ENCODE measurements at places on chromosomes 4 and X.

DNA sequence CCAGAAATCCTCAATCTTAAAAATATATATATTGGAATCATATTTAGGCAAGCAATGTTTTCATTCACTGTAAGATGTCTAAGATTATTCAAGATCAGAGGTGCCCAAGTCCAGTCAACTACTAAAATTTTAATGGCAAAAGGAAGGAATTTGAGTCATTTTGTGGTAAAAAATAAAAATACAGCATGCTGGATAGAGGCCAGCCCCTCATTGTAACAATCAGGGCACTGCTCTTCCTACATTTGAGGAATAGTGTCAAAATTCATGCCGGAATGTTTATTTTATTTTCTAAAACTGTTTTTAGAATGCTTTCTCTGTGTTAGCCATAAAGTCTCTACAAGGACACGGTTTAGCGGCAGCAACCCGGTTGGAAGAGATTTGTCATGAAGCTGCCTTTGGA is 49.9 kb upstream of the SRD5A3 start:
- DNase-seq = no peak

DNA sequence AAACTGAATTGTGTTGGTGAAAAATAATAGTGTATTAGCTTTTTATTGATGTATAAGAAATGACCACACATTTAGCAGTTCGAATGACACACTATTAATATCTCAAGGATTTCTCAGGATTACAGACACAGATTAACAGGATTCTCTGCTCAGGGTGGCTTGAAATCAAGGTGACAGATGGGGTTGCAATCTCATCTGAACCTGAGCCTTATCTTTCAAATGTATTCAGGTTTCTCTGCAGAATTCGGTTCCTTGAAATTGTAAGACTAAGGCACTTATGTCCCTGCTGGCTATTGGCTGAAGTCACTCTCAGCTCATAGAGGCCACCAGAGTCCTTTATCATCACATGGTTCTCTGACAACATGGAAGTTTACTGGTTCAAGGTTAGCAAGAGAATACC is 1780.1 kb downstream of the ARAP2 start:
- no peak for DNase-seq

- no peak for DNase-seq
These were observed 10.4 kb downstream of the CSTF2 start for GRCh38 chrX:100830547-100830946.

- DNase-seq = no peak
These were observed 14.8 kb upstream of the LAP3 start for GRCh38 chr4:17562157-17562556.

DNA sequence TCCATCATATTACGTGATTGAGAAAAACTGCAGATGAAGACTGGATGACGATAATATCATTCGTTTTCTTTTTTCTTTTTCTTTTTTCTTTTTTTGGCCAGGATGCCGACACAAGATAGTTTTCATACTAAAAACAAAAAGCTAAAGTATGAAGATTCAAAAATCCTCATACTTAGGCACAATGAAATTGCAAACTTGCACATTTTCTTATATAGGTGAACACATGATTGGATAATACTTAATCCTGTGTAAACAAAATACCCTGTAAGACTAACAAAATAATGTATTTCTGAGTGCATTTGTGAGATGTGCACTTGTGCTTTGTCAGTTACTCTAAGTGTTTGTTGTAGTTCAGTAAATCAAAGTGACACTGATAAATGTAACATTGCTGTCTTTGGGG is 568.9 kb downstream of the ANKRD50 start:
- no peak for DNase-seq

DNA sequence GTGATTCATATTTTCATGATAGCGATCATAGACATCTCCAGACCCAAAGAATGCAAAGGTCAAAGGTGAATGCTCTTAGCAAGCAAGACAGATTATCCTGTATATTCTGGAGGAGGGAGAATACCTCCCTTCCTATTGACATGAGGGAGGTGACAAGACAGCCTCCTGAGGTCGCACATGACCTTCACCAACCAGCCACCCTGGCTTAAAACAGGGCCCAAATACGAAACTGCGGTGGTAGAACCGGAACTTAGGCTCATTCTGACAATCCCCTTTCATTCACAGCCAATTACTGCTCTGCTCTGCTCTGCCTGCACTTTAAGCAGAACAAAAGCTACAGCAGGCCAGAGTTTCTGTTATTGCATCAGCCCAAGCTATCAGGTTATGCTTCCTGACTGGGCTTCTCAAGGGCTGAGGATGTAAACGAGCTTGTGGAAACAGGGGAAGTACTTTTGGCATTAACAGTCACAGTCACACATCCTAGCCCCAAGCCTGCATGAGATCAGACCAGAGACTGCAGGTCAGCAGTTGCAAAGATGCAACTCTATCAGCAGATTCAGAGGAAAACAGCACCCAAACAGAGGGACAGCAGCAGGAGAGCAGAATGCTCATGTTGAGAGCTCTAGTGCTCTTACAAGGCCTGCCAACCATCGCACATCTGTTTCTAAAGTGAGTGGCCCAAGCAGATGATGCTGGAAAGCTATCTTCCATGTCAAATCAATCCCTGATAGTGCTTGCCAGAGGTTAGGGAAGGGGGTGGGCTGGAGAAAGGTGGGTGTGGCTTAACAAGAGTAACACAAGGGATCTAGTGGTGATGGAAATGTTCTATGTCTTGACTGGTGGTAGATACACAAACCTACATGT is 51.3 kb upstream of the MAP3K15 start:
- no peak for DNase-seq

- DNase-seq = no peak
These were observed 14.2 kb downstream of the SEC24D start for GRCh38 chr4:118821590-118822293.

DNA sequence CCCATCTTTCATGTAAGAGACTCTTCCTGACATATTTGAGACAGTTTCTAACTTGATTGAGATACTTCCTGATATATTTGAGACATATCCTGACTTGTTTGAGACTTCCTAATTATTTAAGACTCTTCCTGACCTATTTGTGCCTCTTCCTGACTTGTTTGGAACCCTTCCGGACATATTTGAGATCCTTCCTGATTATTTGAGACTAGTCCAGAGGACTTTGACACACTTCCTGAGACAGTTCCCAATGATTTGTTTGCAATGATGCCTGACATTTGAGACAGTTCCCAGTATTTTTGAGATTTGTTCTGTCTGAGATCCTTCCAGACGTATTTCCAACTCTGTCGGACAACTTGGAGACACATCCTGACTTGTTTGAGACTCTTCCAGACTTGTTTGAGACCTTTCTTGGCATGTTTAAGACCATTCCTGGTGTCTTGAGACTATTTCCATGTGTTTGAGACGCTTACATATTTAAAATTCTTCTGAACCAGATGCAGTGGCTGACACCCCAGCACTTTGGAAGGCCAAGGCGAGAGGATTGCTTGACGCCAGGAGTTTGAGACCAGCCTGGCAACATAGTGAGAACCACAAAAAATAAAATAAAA is 118.9 kb upstream of the USP9X start:
- no peak for DNase-seq

DNA sequence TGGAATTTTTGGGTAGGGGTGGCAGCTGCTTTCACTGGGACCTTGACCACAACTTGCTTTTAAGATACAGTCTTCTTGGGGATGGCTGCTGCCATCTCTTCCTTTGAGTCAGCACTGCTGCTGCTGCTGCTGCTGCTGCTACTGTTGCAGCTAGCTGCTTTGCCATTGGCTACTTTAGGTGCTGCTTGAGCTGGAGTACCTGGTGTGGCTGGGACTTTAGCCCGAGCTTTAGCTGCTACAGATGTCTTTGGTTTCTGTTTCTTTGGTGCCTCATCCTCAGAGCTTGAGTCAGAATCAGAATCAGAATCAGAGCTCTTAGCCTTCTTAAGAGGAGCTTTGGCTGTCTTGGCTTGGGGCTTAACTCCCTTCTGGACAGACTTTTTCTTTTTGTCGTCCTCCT is 52.2 kb downstream of the FAM9B start:
- no peak for DNase-seq

DNA sequence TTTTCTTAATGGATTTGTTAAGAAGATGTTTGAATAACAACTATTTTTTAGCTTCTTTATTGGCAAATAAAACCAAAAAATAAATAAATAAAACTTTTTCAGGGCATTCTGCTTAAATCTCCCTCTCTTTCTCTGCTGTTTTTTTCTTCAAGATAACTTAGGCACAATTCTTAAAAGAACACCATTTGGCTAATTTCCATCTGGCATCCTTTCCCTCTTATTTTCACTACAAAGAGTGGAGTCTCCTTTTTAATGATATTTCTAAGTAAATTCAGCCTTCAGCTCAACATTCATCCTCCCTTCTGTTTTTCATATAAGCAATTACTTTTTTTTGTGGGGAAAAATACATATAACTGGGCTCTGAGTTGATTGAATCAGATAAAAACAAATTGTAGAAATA is 88.1 kb downstream of the PCDH7 start:
- no peak for DNase-seq

DNA sequence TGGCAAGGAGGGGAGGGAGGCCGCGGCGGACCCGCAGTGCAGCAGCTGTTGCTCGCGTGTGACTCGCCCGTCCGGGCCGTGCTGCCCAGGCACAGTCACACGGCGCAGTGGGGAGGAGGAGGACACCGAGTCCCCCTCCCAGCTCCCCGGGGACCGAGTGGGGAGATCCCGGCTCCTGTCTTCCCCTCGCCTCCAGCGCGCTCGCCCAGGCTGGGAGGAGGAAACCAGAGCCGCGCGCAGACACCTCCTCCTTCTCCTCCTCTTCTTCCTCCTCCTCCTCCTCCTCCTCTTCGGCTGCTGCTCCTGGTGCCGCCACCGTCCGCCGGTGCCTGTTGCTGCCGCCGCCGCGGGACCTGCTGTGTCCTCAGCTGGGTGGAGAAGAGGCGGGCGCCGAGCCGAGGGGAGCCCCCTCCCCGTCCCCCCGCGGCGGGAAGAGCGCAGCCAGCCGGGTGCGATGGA is at the start of gene TBC1D1:
Gene TBC1D1 (plus strand): TSS at position 284 of the 459 bp plus-strand sequence. CDS start 11,012 bp downstream, outside the sequence.
- no peak for DNase-seq

- peak; percentile 18 for DNase-seq
These were observed 11.8 kb upstream of the DCUN1D4 start for GRCh38 chr4:51831133-51831532.

DNA sequence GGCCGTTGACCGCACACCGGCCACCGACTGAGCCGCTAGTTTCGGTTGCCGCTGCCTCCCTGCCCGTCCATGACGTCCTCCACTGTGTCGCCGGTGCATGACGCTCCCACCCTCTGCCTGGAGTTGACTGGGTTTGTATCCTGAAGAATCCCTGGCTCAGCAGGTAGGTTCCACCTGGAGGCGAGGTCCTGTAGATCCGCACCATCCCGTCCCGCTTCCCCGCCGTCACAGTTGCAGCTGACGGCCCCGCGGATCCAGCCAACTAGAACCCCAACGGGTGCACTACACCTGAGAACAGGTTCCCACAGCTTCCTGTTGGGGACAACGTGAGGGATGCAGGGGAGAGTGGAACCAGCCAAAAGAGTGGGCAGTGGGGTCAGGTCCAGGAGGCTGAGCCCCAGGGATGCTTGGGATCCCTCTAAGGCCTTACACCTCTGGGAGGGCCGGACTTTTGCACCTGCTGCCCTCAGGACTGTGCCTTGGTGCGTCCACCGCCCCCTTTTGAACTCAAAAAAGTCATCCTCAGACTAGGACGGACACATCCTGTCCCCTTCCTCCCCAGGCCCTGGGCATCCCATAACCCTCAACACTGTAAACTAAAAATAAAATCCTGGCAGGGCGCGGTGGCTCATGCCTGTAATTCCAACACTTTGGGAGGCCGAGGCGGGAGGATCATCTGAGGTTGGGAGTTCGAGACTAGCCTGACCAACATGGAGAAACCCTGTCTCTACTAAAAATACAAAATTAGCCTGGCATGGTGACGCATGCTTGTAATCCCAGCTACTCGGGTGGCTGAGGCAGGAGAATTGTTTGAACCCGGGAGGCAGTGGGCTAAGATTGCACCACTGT is 1.1 kb upstream of the SLBP start:
- no peak for DNase-seq

DNA sequence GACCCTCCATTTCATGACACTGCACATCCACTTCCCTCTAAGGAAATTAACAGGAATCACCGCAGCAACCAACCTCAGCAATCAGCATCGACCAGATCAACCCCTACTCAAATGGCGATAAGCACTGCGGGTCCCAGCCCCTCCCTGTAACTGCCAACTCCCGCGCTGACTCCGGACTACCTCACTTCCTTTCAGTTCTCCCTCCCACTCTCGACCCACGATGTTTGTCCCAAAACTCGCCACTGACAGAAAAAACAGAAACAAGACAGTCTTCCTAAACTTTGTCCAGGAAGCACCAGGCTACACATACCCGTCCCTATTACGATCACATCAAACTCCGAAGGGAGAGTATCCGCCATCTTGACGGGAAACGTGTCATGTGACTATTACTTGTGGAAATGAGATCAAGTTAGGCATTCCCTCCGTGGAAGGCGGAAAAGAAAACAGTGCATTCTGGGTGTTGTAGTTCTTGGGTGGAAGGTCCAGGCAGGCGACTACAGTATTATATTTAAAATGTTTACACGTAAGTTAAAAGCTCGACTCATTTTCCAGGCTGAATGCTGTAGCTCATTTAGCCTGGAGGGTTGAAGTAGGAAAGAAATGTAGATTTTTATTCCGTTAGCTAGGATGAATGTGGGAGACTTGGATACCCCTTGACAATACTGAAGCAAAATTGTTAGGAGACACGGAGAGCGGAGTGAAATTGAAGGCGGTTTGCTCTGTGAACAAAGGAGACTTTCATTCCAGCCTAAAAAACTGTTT is at the start of gene CHM:
Gene CHM (minus strand): TSS at position 385 of the 762 bp plus-strand sequence. CDS start 26 bp downstream, at position 359.
- peak; percentile 53 for DNase-seq

DNA sequence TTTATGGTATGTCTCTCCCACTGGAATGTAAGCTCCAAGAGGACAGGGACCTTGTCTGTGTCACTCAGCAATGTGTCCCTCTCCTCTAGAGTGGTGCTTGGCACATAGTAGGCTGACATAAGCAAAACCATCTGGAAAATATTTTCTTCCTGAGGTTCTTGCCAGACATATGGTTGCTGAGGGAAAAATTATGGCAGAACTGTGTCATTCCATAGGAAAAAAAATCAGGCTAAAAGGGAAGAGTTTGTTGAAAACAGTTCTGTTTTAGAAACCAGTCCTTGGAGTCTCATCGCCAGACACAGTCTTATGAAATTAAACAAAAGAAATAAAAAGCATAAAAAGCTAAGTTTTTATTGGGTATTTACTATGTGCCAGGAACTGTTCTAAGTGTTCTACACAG is 60.9 kb downstream of the RTL9 start:
- DNase-seq = no peak

- no peak for DNase-seq
These were observed 495.1 kb upstream of the FAM241A start for GRCh38 chr4:111650146-111650545.

DNA sequence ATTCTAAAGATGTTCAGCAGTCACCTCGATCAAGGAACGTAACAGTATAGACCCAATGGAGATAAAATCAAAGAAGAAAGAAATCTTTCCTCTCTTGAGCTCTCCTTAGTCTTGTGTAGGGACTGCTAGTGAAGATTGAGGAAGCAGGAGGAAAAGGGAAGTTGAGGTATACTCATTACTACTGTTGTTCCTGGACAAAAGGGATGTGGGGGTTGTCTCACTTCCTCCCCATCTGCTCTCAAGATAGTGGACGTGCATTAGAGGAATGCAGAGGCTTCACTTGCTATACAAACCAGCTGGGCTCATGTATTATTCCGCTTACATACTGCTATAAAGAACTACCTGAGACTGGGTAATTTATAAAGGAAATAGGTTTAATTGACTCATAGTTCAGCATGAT is 208.9 kb upstream of the ARHGEF9 start:
- no peak for DNase-seq

Data from LNCaP clone FGC (cell line).